Nucleus accumbens (tissue), 56 donors: ENCODE measurements at places on chromosomes 4 and X.

GRCh38 chrX:14873676-14874049 lies 442 bp downstream of the MOSPD2 start:
- DNase-seq: no peak

DNA sequence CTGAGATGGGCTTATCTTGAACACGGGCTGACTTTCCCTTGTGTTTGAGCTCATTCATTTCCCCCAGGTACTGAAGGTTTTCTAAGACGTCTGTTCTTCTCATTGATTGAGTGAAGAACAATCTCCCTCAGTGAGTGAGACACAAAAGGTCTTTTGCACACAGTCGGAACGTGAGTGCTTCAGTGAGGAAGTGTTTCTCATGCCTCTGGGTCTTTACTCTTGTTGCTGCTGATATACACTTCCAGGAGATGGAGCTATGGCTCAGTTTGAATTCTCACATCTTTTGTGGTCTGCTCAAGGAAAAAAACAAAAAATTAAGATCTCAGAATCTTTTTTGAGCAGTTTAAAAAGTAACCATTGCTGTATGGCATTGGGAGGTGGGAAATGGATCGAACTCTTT lies 981.9 kb upstream of the TENM3 start:
- no peak for DNase-seq

- DNase-seq: no peak
Measured at GRCh38 chr4:113355550-113356371, 306.3 kb downstream of the ANK2 start.

DNA sequence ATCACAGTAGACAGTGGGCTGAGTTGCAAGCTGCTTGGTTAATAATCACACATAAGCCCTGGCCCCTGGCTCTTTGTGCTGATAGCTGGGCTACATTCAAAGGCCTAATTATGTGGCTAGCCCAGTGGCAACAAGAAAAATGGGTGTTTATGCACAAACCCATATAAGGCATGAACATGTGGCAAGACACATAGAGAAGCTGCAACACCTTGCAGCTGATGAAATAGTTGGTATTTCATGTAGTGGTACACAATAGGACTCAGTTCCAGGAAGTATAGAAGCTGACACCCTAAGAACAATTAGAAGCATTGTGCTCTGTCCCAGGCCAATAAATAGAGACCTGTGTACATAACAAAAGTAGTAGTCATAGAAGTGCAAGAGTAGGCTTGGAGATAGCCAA lies 14.6 kb upstream of the ZNF630 start:
- DNase-seq: no peak

DNA sequence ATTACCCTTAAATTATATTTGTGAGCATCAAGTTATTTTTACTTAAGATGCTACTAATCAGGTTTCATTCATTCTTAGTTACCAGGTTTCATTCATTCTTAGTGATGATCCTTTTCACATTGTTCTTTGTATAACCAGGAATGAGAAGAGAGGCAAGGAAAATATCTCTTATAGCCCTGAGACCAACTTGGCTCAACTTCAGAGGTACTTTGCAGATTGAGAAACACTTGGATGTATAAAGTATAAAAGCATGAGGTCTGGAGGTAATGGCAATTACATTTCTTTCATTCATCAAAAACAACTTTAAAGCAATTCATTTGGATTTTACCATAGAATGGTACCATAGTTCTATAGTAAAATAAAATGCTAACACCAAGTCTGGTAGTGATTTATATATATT lies 231.0 kb downstream of the PRDM5 start:
- DNase-seq: no peak

DNA sequence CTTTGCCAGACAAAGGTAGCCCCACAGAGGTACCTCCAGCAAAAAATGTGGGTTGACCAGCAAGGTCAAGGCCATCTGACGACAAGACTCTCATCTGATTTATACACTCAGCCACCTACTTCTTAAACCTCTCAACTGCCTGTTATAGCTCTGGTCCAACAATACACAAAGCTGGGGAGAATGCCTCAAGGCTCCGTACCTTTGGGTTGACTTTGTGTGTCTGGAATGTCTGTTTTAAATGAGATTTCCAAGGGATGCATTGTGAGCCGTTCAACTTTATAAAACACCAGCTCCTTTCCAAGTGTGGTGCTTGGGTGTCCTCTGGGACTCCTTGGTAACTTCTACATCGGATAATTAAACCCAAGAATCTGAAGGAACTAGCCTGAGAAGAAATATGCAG lies 167.0 kb upstream of the RPL34 start:
- DNase-seq: no peak

DNA sequence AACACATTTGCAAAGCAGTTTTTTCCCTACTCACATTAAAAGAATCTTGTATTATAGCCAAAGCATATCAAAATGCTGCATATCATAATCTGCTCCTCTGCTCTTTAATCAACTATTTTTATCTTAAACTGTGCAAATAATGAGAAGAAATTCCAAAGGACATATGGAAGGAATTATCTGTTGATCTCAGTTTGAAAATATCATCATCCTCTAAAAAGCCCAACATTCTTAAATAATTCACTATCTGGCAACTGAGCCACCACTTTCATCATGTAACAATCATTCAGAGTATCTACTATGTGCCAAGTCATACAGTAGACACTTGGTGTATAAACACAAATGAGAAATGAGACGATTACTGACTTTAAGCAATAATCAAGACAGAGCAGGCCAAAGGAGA lies 63.0 kb downstream of the PRSS12 start:
- DNase-seq: no peak

GRCh38 chrX:148535639-148536038 lies 35.2 kb downstream of the AFF2 start:
- DNase-seq: no peak

DNA sequence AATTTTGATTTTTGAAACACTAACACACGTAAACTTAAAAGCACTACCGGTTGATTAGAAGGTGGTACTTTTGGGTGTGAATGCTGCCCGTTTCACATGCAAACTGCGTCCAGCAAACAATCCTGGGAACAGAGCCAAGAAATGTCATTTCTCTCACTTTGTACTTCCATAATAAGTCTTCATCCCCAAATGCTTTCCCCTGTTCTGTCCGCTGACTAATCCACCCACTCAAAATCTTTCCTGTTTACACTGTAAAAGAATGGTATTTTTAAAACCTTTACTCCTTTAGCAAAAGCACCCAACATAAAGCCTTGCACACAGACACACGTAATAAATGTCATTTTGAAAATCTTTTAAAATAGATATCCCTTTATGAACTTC lies 39.1 kb upstream of the PDLIM5 start:
- DNase-seq: no peak

DNA sequence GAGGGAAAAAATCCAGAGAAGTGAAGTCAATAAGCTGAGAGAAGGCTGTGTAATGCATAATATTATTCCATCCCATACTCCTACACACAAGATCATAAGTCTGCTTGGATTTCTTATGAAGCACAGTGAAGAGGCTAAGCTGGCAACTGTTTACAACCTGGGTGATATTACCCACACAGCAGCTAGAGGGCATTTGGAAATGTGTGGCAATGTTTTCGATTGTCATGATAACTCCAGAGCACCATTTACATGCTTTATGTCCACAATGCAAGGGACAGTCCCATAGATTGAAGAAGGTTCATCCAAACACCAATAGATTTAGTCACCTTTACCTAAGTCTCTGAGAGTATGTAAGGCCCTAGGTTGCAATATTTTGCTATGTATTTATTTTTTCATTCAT lies 412.2 kb downstream of the PPP3CA start:
- no peak for DNase-seq

- DNase-seq: no peak
Measured at GRCh38 chrX:47182106-47182700, 11.4 kb upstream of the UBA1 start.

DNA sequence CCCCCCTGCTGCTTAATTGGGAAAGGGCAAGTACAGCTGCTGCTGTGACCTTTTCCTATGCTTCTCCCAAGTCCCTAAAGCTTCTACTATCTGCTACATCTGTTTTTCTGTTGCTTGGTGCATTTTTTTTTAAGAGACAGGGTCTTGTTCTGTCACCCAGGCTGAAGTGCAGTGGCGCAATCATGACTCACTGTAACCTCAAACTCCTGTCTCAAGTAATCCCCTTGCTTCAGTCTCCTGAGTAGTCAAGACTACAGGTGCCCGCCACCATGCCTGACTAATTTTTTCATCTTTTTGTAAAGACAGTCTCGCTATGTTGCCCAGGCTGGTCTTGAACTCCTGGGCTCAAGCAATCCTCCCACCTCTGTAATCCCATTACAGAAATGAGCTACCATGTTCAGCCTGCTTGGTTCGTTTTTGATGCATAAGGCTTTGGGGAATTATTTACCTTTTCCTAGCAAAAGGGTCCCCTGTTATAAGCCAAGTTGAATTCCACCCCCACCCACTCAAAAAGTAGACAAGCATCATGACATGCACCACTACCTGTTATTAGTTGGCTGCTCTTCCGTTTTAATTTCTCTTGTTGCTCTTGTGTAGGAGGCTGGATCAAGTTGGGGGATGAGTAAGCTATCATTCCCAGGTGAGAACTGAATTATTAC lies 39.6 kb downstream of the DGKK start:
- no peak for DNase-seq

DNA sequence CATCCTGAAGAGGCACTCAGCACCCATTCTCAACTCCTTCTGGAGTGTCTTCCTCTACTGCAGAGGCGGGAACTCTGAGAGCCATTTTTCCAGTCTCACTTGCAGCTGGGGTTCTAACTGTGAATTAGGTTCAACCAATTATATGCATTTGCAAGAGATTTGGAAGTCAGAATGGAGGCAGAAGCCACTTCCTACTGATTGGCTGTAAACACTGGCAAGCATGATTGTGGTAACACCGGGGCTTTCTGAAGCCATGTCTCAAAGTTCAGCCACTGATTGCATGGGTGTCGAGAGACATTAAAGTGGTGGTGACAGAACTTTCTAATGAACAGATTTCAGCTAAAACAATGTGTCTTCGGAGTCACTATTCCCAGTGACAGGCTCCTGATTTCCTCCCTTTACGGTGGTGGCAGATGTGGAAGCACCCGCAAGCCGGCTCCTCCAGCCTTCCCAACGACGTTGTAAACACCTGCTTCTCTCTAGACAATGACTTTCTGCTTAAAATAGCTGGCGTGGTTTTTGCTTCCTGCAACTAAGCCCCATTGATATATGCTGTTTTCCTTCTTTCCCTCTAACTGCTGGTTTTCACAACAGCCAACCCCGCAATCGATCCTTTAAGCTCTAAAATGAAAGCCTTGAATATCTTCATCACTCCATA lies 92.0 kb downstream of the IRF2 start:
- DNase-seq: no peak

DNA sequence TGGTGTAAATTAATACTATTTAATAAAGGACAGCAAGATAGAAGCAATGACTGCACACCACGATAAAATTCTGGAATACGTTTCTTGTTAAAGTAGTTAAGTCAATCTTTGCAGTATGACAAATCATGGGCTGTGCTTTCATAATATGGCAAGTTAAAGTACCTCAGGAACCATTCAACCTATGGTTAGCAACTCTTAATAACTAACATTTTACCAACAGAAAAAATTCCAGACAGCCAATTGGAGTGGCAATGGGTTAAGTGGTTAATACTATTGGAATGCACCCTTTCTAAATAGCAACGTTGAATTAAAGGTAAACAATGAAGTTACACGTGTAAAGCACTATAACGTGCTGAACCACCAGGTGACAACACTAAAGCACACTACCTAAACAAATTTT lies 72.4 kb upstream of the ZCCHC13 start:
- DNase-seq: no peak

DNA sequence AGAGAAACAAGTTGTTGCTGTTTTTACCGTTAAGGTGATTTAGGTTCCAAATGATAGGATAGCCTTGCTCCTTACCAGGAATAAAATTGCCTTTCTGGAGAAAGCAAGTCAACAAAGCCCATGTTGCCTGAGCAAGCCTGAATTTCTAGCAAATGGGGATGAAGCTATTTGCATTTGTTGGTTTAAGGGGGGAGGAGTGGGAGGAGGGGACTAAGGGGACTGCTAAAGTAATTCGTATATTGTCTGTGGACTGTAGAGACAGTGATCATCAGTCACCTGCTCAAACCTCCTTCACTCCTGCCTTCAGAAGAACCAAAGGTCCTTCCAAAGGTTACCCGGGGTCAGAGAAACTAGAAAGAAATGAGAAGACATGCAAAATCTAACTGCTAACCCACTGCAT lies 65.8 kb downstream of the SCML2 start:
- no peak for DNase-seq

GRCh38 chrX:40106676-40107290 lies 9.0 kb upstream of the BCOR start:
- DNase-seq: no peak

- DNase-seq: no peak
Measured at GRCh38 chrX:153801669-153802068, 7.2 kb downstream of the SSR4 start.

- peak; percentile 19 for DNase-seq
Measured at GRCh38 chr4:38489924-38490639, 173.9 kb upstream of the KLF3 start.

- DNase-seq: no peak
Measured at GRCh38 chr4:114613560-114613959, 15.0 kb downstream of the UGT8 start.

DNA sequence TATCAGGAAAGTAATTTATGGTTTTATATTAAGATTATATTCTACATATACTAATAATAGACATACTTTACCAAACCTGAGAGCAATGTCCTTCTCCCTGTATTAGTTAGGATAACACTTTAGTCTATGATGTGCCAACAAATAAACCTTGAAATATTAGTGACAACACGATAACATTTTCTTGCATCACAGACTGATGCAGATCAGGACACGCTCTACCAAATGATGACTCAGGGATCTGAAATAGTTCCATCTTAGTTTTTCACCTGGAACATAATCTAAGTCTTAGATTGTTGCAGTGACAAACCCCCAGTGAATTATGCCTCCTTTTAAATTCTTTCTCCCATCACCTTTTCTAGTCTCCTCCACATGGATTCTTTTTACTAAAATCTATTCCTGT lies 214.2 kb downstream of the CLCN4 start:
- no peak for DNase-seq

- no peak for DNase-seq
Measured at GRCh38 chr4:160514126-160514525, 1411.2 kb downstream of the RAPGEF2 start.

DNA sequence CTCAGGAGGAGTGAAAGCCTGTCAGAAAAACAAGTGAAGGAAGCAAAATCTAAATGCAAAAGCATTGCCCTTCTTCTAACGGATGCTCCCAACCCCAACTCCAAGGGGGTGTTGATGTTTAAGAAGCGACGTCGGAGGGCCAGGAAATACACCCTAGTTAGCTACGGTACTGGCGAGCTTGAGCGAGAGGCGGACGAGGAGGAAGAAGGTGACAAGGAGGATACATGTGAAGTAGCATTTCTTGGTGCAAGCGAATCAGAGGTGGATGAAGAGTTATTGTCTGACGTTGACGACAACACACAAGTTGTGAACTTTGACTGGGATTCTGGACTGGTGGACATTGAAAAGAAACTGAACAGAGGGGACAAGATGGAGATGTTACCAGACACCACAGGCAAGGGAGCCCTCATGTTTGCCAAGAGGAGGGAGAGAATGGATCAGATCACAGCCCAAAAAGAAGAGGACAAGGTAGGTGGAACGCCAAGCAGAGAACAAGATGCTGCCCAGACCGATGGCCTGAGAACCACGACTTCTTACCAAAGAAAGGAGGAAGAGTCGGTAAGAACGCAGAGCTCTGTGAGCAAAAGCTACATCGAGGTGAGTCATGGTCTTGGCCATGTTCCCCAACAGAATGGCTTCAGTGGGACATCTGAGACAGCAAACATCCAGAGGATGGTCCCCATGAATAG lies 105.6 kb upstream of the MYOZ2 start:
- no peak for DNase-seq
